Fibroblast of skin of scalp (primary cell): ENCODE measurements at places on chromosomes 7 and 10.
A peak's percentile ranks its signal among the peaks of the same experiment; 100 is the strongest.

GRCh38 chr10:50506861-50507573, 116.7 kb downstream of the SGMS1 start:
- no peak for DNase-seq

DNA sequence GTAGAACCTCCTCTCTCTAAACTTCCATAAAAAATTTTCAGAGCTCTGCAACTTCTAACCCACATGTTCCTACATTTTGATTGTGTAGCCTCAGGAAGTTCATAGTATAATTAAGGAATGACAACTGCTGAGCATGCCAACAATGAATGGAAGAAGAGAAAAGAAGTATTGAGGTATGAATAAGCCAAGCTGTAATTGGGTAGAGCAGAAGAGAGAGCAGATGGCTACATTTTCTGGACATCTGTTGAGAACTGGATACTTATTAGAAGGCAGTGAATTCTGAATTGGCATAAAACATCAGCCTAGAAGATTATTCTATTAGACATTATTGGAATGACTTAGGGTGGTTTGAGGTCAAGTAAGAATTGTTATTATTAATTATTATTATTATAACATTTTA, 728.3 kb upstream of the PHF14 start:
- no peak for DNase-seq

DNA sequence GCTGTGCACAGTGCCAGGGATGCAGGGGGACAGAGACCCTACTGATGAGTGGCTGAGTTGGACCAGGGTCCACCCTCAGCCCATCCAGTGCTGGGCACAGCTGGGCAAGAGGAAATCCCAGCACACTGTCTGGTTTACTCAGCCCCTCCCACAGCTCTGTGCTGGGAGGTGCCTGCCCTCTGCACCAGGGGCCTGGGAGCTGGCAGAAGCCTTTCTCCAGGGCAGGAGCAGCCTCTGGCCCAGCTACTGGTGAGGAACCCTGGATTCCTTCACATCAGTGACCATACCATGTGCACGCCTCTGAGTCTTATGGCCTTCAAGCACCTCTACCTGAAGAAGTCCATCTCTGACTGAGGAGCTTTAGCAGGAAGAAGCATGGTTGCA, 25.9 kb upstream of the C10orf71 start:
- DNase-seq: no peak

DNA sequence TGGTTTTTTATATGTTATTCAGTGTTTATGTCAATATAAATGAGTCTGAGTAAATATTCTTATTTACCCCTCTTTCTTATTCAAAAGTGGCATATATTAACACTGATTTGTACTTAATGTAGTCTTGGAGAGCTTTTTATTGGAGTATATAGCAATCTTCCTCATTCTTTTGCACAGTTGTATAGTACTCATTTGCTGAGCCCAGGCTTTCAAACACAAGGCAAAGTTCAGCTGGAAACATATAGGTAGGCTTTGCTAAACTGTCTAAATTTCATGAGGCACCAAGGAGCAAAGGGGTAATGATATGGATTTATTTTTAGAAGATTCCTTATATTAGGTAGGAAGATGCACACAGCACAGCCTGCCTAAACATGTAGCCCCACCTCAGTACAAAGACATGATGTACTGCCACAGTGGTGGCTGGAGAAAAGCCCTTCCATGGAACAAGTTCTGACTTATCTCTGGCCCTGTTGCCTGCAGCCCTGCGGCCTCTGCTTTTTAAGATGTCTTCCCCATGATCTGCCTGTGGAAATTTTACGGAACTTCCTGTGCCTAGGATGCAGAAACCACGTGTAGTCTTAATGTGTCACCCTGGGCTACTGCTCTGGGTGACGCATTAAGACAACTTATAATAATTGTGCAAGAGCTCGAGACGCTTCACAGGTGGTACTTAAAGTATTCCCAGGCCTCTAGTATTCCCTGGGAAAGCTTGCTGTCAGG, 9.6 kb upstream of the PDCD4 start:
- no peak for DNase-seq

DNA sequence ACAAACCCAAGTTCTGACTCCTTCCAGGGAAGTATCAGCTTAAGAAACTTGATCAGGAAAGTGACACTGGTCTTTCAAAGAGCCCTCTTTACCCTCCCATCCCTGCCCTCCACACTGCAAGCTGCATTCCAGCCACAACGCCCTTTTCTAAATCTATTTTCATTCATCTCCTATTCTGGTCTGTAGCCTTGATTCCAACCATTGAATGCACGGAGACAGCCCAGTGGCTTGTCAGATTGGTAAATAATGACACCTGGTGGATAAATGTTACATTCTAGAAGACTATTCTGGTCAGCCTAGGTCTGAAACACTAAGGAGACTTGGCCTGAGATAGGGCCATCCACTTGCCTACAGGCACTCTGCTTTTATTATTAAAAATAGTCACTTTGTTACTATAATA, 20.9 kb downstream of the MORN4 start:
- DNase-seq: peak; percentile 59

DNA sequence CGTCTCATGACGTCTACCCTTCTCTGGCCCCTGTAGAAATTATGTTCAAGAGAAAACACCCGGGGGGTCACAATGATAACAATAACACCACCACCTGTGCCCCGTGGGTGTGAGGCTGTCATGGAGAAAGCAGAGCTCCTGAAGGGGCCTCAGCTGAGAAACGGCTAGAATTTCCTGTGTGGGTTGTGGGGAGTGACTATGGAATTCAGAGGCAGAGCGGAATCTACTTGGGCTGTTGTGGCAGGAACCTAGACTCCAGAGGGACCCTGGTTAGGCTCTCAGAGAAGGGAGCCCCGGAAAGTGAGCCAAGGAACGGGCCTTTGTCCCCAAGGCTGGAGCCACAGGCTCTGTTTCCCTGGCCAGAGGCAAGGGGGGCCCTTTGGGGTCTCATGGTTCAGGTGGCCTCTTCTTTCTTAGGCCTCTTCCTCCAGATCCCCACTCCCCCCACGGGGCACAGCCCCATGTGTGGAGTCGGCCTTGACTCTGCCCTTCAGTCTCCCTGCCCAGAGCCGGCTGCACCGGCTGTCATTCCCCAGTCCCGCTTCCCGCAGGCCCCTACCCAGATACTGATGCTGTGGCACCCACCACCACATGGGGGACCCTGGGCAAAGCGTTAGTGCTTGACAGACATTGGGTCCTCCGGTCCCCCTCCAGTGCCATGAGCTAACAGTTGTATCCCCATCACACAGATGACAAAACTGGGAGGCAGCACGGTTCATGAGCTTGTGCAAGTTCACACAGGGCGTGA, 6.5 kb upstream of the GIMAP8 start:
- DNase-seq: no peak

DNA sequence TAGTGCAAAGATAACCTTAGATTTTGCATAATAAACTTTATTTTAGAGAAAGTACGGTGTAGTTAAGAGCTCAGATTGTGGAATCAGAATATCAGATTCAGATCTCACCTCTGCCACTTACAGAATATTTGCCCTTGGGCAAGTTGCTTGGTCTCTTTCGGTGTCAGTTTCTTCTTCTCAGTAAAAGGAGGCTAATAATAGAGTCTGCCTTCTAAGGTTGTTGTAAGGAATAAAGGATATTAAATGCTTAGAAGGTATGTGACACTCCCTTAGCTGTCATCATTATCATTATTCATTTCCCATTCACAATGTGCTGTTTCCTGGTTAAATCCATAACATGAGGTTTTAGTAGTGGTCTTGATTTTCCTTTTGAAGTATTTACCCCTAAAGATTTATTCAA, 42.2 kb downstream of the MPLKIP start:
- no peak for DNase-seq

- DNase-seq: no peak
Observed at GRCh38 chr10:77698267-77698931, 60.8 kb upstream of the KCNMA1 start.

DNA sequence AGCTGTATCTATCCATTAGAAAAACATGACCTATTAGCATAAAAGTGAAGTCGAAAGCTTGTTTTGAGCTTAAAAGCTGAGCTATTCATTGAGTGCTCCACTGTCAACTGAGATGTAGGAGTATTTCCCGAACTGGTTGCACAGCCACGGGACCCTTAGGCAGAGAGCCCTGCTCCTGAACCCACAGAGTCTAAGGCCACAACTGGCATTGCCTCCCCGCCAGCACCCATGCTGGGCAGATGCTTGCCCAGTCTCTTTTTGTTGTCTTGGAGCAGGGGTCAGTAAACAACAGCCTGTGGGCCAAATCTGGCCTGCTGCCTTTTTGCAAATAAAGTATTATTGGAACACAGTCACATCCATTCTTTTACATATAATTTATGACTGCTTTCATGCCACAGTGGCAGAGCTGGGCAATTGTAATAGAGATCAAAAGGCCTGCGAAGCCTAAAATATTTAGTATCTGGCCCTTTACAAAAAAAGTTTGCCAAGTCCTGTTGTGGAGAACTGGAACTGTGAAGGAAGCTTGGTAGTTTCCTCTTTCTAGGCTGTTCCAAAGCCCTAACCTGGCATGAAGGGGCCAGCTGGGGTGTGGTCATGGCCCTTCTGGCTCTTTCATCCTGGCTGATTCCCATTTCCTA, 58.4 kb upstream of the WAPL start:
- no peak for DNase-seq

GRCh38 chr7:158587162-158588084, at the start of gene PTPRN2:
Gene PTPRN2, minus strand, starts transcription at chr7:158587823.
- DNase-seq: peak; percentile 67

DNA sequence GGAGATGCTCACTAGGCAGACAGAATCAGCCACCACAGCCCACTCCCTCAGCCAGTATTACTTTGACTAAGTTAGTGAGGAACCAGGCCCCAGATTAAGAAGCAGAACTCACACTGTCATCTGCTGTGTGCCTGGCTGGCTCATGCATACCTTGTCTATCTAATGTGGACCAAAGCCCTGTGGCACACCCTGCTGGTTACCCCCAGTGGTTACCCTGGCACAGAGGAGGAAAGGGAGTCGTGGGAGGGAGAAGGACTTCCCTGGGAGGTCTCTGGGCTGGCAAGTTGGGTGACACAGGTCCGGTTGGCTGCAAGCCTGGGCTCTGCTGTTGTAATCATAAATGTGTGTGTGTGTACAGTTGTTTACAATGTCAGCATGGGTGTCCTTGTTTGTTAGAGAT, 7.5 kb upstream of the SH2D4B start:
- DNase-seq: peak; percentile 19

DNA sequence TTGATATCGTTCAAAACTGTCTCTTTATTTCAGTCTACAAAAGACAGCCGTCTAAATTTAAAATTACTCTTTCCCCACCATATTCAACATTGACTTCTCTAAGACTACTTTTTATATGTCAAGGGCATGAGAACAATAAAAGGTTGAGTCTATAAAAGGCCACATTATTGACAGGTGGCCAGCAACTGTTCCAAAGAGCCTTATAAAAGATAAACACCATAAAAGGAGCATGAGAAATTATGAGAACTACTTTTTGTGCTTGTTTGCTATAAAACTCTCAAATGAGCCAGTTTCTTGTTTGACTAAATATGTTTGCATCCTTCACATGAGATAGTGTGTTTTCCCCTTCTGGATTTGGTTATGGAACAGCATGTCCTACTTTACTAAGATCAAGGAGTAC, 189.2 kb downstream of the THSD7A start:
- DNase-seq: no peak

GRCh38 chr10:61752111-61753011, 89.6 kb downstream of the CABCOCO1 start:
- peak; percentile 84 for DNase-seq

GRCh38 chr10:111837985-111838384, 345.6 kb downstream of the GPAM start:
- no peak for DNase-seq
